ENCODE measurements at places on chromosomes 3 and 15.
A peak's percentile ranks its signal among the peaks of the same experiment; 100 is the strongest.

- DNase-seq, result peak; percentile 16
Measured at GRCh38 chr3:67075295-67075694, 77.2 kb downstream of the KBTBD8 start.

DNA sequence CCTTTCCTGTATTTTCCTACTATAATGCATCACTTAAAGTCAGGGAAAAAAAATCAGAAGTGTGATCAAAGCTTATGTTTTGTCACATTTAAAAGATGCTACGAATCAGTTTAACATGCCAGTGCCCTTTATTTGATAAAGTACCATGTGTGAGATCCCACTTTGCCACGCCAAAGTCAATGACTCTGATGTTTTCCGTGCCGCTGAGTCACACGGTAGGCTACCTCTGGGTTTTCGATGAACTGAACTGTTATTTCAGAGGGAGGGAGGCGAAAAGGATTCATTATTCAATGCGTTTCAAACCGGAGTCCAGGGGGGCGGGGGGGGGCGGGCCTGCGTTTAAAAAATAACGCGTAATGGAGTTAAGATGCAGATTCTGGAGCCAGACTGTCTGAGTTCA, 203.0 kb downstream of the ABHD5 start:
- no peak for DNase-seq

GRCh38 chr3:102004561-102004960, 155.2 kb downstream of the NFKBIZ start:
- DNase-seq, result no peak

- no peak for DNase-seq
Measured at GRCh38 chr3:16126634-16127033, 47.8 kb upstream of the GALNT15 start.

- no peak for DNase-seq
Measured at GRCh38 chr3:102488331-102488730, 53.5 kb downstream of the ZPLD1 start.

- DNase-seq, result no peak
Measured at GRCh38 chr3:42957573-42957972, 21.5 kb upstream of the GASK1A start.

- no peak for DNase-seq
Measured at GRCh38 chr15:52857937-52858781, 68.0 kb upstream of the ONECUT1 start.

Measured in stimulated activated CD4-positive, alpha-beta T cell treated with anti-CD3 and anti-CD28 coated beads, Interleukin-1b, Interleukin-23, amount 100 ng/mL, for 48 hours (primary cell).